ENCODE measurements at places on chromosomes 5 and 9.

- no peak overlapping the region for H3K27ac ChIP-seq
- no peak overlapping the region for H3K4me3 ChIP-seq
- no peak for DNase-seq
Observed at GRCh38 chr9:98235126-98235525, 20.3 kb downstream of the TBC1D2 start.

- H3K4me1 ChIP-seq = peaks cover 36% of the 10 kb centered on the region
- no peak overlapping the region for H3K27ac ChIP-seq
- no peak for DNase-seq
- peak overlapping the region; percentile 63 for H3K4me3 ChIP-seq
- H3K27me3 ChIP-seq = peaks cover 70% of the 10 kb centered on the region
Observed at GRCh38 chr5:135031813-135032694, 2.0 kb downstream of the PITX1 start.

DNA sequence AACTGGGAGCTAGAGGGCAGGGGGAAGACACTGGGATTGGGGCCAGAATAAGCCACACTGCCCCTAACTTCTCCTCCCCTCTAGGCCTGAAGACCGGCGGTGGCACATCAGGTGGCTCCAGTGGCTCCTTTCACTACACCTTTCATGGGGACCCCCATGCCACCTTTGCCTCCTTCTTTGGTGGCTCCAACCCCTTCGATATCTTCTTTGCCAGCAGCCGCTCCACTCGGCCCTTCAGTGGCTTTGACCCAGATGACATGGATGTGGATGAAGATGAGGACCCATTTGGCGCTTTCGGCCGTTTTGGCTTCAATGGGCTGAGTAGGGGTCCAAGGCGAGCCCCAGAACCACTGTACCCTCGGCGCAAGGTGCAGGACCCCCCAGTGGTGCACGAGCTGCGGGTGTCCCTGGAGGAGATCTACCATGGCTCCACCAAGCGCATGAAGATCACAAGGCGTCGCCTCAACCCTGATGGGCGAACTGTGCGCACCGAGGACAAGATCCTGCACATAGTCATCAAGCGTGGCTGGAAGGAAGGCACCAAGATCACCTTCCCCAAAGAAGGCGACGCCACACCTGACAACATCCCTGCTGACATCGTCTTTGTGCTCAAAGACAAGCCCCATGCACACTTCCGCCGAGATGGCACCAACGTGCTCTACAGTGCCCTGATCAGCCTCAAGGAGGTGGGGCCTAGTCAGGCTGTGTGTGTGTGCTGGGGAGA, 6.8 kb downstream of the DNAJB5 start:
- H3K27ac ChIP-seq = no peak overlapping the region
- peaks cover 55% of the 10 kb centered on the region for H3K4me1 ChIP-seq
- peaks cover 13% of the 10 kb centered on the region for H3K36me3 ChIP-seq
- H3K4me3 ChIP-seq = no peak overlapping the region
- no peak for DNase-seq
- no peaks in the 10 kb centered on the region for H3K27me3 ChIP-seq

DNA sequence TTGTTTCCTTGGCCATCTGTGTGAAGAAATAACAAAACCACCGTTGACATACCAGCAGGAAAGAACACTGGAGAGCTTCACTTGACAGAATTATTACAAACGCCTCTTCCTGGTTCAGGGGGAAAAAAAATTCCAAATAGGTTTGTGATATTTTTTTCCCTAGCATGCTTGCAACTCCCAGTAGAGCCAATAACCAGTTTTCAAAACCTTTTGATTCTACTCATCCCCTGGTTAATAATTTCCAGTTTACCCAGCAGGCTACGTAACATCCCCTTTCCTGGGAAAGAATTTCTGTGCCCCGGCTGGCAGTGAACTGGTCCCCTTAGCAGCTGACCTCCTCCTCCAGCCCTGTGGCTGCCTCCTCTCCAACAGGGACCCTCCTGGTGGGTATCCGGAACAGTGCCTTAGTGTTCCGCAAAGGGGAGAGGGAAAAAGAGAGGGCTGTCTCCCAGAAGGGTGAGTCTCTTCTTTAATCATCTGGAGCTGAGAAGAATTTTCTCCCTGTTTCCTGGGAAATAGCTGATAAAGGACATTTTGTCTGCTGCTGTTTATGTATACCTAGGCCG, 72.8 kb upstream of the BOD1 start:
- no peaks in the 10 kb centered on the region for H3K36me3 ChIP-seq
- no peaks in the 10 kb centered on the region for H3K27me3 ChIP-seq
- no peak overlapping the region for H3K27ac ChIP-seq
- no peaks in the 10 kb centered on the region for H3K4me1 ChIP-seq

GRCh38 chr5:34721327-34721726, 65.2 kb downstream of the RAI14 start:
- H3K4me1 ChIP-seq = no peaks in the 10 kb centered on the region
- H3K36me3 ChIP-seq = no peaks in the 10 kb centered on the region
- no peak overlapping the region for H3K27ac ChIP-seq
- DNase-seq = no peak

Data from activated T-helper 1 cell treated with anti-CD3 and anti-CD28 coated beads, Interleukin-12 subunit alpha, Interleukin-12 subunit beta, Interleukin-2, Interleukin-4 antibody, amounts not matched to agents 30 ng/mL and 10 ng/mL and 1 ng/mL, durations not matched to agents 14 hours and 24 hours and 36 hours (primary cell).